ENCODE measurements at places on chromosomes 5 and 9. TPM values are rescaled to one million over a fixed set of nuclear protein-coding genes. Genes with fewer than 3 reads are reported as not detected.

Gene PRUNE2
- 1.9 TPM for total RNA-seq

Gene C8G
- 1.3 TPM for total RNA-seq

Gene PCDH12
- total RNA-seq = 10.4 TPM

Gene C9
- total RNA-seq = not detected

Gene PCDHA4
- 0.08 TPM for total RNA-seq

Gene N4BP3
- 2.9 TPM for total RNA-seq

Gene GRXCR2
- 5.5 TPM for total RNA-seq

Gene PLCXD3
- 76.6 TPM for total RNA-seq

Gene SPIN1
- total RNA-seq = 48.8 TPM

Gene CEP72
- 2.0 TPM for total RNA-seq

Gene MYOZ3
- 5.5 TPM for total RNA-seq

Gene EDIL3
- total RNA-seq = 1.7 TPM

Gene FGF1
- total RNA-seq = 57.0 TPM

Gene PCDHB4
- 1.5 TPM for total RNA-seq

Gene MPDZ
- total RNA-seq = 62.6 TPM

Gene IFNK
- not detected for total RNA-seq

Gene GPR151
- not detected for total RNA-seq

Gene DBH
- total RNA-seq = not detected

Gene INSYN2B
- total RNA-seq = 0.87 TPM

Gene SARDH
- 0.41 TPM for total RNA-seq

Gene ODF2
- 10.8 TPM for total RNA-seq

Gene SLC36A2
- 0.60 TPM for total RNA-seq

Gene NFIB
- 116 TPM for total RNA-seq

Gene MEIKIN
- not detected for total RNA-seq

Gene DMAC1
- 138 TPM for total RNA-seq

Gene NSD1
- total RNA-seq = 36.1 TPM

Gene LCP2
- total RNA-seq = 6.7 TPM

Gene GLRA1
- not detected for total RNA-seq

Gene PCDHGA1
- total RNA-seq = 3.2 TPM

Gene CTSV
- not detected for total RNA-seq

Gene AMBP
- not detected for total RNA-seq

Gene TENT4A
- total RNA-seq = 13.0 TPM
